Thyroid gland (tissue), 4 donors: ENCODE measurements at places on chromosomes 1 and 21.

DNA sequence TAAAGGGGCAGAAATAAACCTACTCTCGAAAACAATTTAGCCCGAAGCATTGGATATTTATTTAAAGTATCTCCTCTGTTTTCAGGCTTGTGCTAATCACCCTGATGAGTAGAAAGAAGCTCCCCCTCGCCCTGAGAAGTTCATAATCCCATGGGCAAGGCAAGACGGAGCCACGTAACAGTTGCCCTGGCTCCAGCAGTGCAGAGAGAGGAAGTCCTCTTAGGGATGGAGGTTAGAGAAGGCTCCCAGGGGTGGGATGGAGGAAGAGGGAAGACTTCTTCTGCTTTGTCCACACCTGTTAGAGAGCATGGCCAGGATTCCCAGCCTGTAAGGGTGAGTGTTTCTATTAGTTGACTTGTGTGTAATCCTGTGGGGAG, 3.4 kb upstream of the GPR25 start:
- H3K36me3 ChIP-seq, result no peaks in the 10 kb centered on the region
- no peak for DNase-seq
- H3K4me3 ChIP-seq, result no peak overlapping the region
- H3K27me3 ChIP-seq, result peaks cover 17% of the 10 kb centered on the region
- no peak overlapping the region for H3K27ac ChIP-seq

DNA sequence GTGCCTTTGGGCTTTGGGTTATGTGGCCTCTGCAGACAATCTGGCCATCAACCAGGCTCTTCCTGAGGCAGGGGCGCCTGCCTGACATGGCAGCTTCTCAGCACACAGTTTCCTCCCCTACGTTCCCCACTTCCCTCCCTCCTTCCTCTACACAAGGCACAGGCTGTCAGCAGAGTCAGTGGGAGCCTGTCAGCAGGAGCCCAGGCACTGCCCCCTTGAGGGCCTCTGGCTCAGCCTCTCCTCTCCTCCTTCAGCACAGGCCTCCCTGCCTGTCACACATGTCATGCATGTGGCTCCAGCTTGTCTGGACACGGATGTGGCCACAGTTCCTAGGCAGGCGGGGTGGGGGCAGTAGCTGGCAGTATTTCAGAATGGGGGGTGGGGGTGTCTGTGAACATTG, 52.2 kb upstream of the ARTN start:
- no peaks in the 10 kb centered on the region for H3K36me3 ChIP-seq
- no peak for DNase-seq

DNA sequence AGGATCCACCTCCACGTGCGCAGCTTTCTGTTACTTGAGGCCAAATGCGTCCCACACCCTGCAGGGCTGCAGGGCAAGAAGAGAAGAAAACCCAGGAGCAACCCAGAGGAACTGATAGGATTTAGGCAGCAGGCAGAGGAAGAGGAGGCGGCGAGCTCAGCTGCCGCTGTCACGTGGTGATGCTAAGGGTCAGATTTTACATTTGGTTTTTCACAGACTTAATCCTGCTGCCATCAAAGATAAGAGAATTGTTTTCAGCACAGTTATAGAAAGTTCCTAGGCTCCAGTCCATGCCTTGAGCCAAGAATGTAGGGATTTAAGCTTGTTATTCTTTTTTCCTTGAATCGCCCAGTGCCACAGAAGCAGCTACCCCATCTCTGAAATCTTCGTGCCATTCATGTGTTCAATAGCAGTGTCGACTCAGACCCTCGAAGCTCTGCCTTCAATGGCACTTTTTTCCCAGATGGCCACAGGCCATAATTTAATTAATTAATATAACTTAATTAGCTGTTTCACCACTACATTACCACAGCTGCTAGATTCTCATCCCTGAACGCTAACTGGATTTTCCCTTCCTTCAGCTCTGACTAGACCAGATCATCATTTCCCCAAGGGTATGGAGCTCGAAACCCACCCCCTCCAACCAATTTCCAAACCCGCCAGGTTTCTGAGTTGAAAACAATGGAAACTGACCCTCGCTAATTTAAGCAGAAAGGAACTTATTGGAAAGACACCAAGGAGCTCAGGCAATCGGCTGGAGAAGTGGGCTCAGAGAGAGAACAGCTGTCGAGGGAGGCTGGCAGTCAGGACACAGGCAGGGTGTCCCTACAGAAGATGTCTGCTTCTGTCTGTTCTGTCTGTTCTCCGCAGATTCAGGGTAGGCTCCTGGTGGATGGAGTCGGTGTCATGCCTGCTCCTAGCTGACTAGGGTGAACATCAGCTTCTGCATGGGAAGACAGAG, 36.2 kb downstream of the LDLRAP1 start:
- no peak for DNase-seq
- no peaks in the 10 kb centered on the region for H3K27me3 ChIP-seq
- H3K4me1 ChIP-seq, result no peaks in the 10 kb centered on the region
- H3K27ac ChIP-seq, result no peak overlapping the region
- no peaks in the 10 kb centered on the region for H3K36me3 ChIP-seq

DNA sequence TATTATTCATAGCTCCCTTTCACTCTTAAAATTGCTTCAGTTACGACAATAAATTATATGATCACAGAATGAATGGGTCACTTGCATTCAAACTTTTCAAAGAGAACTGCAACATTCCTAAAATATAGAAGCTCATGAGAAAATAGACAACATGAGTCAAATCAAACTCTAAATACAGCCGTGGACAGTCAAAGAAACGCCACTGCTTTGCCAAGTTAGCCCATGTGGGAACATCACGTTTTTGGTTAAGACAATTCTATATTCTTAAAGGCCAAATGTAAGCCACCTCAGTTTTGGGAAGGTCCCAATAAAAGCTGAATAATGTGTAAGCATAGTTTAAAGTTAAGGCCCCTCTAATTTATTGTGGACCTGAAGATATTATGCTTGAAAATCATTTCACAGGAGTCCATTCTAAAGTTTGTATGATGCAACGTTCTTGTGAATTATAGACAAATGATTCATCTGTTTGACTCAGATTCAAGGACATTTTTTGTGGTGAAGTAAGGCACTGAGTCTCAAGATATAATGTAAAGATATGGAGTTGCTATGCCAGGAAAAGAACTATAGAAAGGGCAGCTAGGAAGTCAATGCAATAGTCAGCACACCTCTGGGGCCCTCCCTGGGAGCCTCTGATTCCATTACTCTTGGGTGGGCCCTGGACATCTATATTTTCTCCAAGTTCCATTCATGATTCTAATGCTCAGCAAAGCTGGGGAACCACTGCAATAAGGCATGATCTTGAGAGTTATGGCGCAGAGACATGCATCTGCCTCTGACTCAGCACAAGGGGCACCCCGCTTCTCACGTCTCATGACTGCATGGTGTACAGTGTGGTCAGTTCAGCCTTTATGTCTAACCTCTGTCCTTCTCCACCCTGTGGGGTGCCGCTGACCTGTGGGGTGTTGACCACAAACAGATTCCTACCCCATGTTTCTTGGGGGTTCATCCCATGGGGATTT, 33.9 kb downstream of the ETS2 start:
- DNase-seq, result no peak
- H3K36me3 ChIP-seq, result no peaks in the 10 kb centered on the region
- no peak overlapping the region for H3K27ac ChIP-seq
- no peaks in the 10 kb centered on the region for H3K27me3 ChIP-seq

GRCh38 chr1:212070720-212071302, 35.3 kb downstream of the DTL start:
- no peaks in the 10 kb centered on the region for H3K4me1 ChIP-seq
- H3K4me3 ChIP-seq, result no peak overlapping the region
- DNase-seq, result no peak
- H3K27me3 ChIP-seq, result no peaks in the 10 kb centered on the region
- no peaks in the 10 kb centered on the region for H3K36me3 ChIP-seq

GRCh38 chr1:156490401-156491032, 10.1 kb downstream of the MEF2D start:
- no peak overlapping the region for H3K4me3 ChIP-seq
- H3K4me1 ChIP-seq, result peaks cover 95% of the 10 kb centered on the region
- H3K27me3 ChIP-seq, result no peaks in the 10 kb centered on the region
- no peaks in the 10 kb centered on the region for H3K36me3 ChIP-seq

- H3K27ac ChIP-seq, result no peak overlapping the region
- no peaks in the 10 kb centered on the region for H3K36me3 ChIP-seq
- H3K4me3 ChIP-seq, result no peak overlapping the region
- peak; percentile 5 for DNase-seq
- no peaks in the 10 kb centered on the region for H3K4me1 ChIP-seq
Observed at GRCh38 chr21:30434033-30434631, 4.1 kb downstream of the KRTAP13-4 start.

DNA sequence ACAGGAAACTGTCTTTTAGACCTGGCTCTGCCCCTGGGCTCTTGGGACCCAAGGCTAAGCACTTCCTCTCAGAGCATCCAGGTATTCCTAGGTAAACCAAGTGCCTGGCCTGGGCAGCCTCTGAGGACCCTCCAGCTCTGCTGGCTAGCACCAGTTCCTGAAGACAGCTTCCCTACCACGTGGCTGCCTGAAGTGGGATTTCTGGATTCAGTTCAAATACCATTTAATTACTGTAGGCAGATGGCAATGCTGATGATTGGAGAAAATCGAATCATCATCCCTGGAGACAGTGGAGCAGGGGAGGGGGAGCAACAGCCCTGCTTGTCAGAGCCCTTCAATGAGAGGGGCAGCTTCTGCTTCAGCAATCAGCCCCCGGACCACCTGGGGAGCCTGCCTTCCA, 11.9 kb downstream of the KIF21B start:
- no peak for DNase-seq
- H3K27ac ChIP-seq, result no peak overlapping the region
- no peaks in the 10 kb centered on the region for H3K27me3 ChIP-seq
- no peaks in the 10 kb centered on the region for H3K36me3 ChIP-seq

DNA sequence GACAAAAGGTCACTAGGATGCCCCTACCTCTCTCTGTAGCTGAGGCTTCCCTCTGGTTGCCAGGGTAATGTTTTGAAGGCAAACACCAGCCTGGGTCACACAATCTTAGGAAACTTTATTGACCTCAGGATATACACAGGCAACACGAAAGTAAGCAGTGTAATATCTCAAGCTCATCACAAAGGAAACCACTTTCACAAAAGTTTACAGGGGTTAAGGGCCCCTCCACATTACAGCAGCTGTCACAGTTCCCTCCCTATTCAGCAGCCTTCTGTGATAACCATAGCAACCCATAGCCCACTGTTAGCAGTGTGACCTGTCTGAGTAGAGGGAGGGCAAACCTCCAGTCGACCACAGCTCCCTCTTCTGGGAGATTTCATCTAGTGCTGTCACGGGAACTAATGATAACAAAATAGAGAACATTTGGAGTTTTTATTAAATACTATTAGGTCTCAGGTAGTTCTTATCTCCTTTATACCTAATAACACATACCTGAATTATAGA, 149.8 kb downstream of the PTPRC start:
- no peak overlapping the region for H3K27ac ChIP-seq
- no peaks in the 10 kb centered on the region for H3K36me3 ChIP-seq
- no peaks in the 10 kb centered on the region for H3K4me1 ChIP-seq
- H3K27me3 ChIP-seq, result no peaks in the 10 kb centered on the region
- no peak for DNase-seq

- no peaks in the 10 kb centered on the region for H3K36me3 ChIP-seq
- no peak overlapping the region for H3K27ac ChIP-seq
- H3K4me3 ChIP-seq, result no peak overlapping the region
- no peaks in the 10 kb centered on the region for H3K4me1 ChIP-seq
Observed at GRCh38 chr1:164858096-164858632, 299.2 kb downstream of the PBX1 start.

DNA sequence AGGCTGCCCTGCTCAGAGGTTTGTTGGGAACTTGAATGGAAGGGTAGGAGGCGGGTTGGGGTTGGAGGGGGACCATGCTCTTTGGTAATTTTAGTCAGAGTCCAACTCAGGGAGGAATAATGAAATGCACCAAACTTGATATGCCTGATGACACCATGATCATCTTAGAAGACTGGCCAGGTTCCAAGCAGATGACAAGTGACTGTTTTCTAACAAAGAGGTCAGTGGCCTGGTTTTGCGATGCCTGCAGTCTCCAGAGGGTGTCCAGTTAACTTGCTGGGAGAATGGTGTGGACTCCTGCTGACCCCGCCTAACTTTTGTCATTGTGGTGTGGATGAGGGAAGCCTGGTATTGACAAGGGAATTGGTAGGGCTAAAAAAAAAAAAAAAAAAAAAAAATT, 12.4 kb downstream of the VANGL1 start:
- H3K27me3 ChIP-seq, result no peaks in the 10 kb centered on the region
- H3K36me3 ChIP-seq, result no peaks in the 10 kb centered on the region
- no peak overlapping the region for H3K4me3 ChIP-seq
- no peak overlapping the region for H3K27ac ChIP-seq

DNA sequence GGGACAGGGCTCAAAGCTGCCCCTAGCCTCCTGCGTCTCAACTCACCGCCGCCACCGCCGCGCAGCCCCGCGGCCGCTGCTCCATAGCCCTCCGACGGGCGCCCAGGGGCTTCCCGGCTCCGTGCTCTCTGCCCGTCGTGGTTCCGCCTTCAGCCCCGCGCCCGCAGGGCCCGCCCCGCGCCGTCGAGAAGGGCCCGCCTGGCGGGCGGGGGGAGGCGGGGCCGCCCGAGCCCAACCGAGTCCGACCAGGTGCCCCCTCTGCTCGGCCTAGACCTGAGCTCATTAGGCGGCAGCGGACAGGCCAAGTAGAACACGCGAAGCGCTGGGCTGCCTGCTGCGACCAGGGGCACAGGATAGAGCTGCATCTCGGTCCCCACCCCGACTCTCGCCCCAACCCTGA, at the start of gene TNFRSF25:
TSS of gene TNFRSF25 (minus strand) at position 151 of the 400 bp plus-strand sequence. CDS start at position 85, 66 bp downstream.
- H3K4me3 ChIP-seq, result no peak within 1 kb of the TSS
- H3K27me3 ChIP-seq, result no peaks in the 10 kb centered on the region
- DNase-seq, result no peak
- H3K4me1 ChIP-seq, result no peaks in the 10 kb centered on the region
- H3K36me3 ChIP-seq, result peaks cover 6% of the 10 kb centered on the region

DNA sequence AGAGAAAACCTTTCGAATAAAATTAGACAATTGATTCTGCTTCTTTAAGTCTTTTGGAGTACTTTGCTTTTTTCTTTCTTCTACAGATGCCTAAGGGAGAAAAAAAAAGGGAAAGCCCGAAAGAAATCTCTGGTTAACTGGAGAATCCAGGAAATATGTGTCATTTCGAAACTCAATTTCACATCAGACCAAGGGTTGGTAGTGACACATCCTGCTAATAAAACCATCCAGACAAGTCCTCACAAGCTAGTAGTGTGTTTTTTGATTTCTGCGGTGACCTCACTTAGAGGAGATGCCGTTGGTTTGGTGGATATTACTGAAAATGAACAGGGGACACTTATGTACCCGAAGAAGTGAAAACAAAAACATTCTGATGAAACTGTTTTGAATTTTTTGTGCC, 726.5 kb upstream of the ADAMTS5 start:
- H3K27me3 ChIP-seq, result no peaks in the 10 kb centered on the region
- no peak for DNase-seq
- H3K36me3 ChIP-seq, result no peaks in the 10 kb centered on the region

- H3K36me3 ChIP-seq, result no peaks in the 10 kb centered on the region
- DNase-seq, result no peak
Observed at GRCh38 chr1:203690730-203691129, 64.1 kb downstream of the ATP2B4 start.

GRCh38 chr1:21182181-21182731, 5.6 kb upstream of the EIF4G3 start:
- DNase-seq, result no peak
- H3K27me3 ChIP-seq, result no peaks in the 10 kb centered on the region
- no peak overlapping the region for H3K4me3 ChIP-seq
- no peak overlapping the region for H3K27ac ChIP-seq
- no peaks in the 10 kb centered on the region for H3K36me3 ChIP-seq
